ENCODE measurements at places on chromosomes 1 and 21.

DNA sequence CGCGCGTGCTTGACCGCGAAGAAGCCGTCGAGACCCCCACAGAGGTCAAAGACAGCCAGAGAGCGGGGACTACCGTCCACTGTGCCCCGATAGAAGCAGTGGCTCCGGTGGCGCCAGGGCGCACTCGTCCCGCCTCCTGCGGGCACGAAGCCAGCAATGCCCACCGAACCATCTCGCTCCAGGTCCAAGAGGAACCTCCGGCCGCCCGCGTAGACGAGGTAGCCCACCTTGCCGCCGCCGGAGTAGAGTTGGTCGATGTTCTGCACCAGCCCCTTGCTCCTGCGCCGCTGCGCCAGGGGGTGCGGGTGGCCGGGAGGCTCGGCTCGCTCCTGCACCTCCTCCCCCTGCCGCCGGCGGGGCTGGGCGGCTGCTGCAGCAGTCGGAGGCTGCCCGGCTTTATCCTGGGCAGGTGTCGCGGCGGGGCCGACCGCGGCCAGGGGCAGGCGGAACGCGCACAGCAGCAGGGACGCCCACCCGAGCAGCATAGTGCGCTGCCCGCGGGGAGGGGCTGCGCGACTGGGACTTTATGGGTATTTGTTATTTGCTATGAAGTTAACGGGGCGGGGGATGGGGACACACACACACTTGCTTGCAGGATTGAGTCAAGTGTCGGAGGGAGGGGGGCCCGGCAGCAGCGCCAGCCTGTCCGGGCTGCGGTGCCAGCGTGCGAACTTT is 844 bp downstream of the ADAMTS5 start:
- DNase-seq, result peak; percentile 69

DNA sequence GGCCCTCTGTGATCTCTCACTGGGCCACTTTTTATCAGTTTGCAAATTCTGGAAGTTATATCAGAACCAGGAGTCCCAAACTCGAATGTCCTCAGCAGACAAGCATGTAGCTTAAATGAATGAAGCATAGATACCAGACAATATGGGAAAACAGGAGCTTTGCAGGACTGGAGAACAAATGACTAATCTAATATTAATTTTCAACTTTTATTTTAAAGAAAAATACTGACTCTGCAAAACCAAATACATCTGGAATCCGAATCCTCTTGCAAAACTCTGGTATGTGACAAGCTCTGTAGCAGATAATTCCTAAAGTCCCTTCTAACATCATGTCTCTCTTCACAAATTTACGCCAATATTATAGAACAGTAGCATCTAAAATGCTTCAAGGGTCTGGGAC is 427.4 kb downstream of the TTLL7 start:
- no peak for DNase-seq

DNA sequence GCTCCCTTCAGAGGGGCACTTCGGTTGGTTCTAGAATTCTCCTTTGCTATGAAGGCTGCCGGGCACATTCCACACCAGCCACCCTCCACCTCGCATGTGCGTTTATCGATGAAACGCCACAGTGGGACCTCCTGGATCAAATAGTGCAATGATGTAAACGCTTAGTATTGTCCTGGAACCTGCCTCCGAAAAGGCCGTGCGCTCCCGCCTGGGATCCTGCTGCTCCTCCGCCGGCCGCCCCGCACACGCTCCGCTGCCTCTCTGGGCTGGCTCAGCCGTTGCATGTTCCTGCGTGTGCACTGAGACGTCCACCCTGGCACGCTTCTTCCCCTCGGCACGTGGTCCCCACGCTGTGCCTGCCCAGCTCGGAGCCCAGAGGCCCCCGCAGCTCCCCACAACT is 4.0 kb upstream of the TNFRSF14 start:
- DNase-seq, result no peak

DNA sequence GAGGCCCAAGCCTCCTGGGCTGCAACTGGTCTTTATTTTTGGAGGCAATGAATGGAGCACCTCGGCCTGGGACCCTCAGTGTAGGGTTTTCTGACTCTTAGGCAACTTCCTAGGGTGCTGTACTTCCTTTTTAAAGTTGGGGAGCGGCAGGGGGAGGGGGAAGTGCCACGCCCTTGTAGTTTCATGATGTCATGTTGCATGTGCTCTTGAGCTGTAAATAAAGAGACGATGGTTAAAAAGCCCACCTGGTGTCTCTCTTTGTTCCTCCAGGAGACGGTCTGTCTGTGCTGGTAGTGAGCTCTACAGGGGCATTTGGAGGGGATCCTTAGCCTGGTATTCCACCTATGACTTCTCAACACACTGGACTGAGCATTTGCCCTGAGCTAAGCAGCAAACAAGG is 10.3 kb upstream of the AGTRAP start:
- no peak for DNase-seq

DNA sequence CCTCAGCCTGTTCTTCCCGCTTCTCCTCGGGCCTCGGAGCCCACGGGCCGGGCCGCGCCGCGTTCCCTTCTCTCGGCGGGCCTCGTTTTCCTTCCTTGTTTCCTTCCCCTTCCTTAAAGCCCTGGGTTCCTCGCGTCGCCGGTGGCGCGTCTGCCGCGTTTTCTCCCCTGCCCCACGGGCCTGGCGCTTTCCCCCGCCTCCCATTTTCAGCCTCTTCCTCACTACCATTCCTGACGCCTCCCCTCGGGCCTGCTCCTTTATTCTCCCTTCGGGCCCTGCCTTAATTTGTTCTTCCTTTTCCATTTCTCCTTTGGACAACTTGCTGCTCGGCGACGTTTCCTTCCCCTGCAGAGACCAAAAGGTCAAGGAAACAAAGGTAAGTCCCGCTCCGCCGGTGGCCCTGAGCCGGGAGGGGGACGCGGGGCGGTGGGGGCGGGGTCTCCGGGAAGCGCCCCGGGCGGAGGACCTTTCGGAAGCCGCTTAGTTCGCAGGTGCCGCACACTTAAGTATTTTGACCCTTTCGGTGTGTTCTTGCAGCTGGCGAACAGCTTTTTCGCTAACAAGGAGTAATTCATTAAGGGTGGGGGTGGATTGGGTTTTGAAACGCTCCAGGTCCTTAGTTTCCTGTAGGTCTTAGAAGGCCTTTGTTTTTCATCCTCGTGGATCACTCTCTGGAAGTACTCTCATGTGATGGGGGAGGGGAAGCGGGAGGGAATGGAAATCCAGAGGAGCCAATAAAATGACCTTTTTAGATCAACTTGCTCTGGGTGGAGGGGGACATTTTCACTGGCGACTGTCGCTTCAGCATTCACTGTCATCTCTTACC is 780 bp downstream of the YTHDF2 start:
- peak; percentile 85 for DNase-seq

GRCh38 chr21:15774590-15774989 is 44.8 kb downstream of the USP25 start:
- no peak for DNase-seq

- DNase-seq, result peak; percentile 93
These were observed 20.9 kb upstream of the VPS13D start for GRCh38 chr1:12208764-12209494.

GRCh38 chr1:64209221-64209620 is 5.8 kb downstream of the UBE2U start:
- DNase-seq, result no peak

DNA sequence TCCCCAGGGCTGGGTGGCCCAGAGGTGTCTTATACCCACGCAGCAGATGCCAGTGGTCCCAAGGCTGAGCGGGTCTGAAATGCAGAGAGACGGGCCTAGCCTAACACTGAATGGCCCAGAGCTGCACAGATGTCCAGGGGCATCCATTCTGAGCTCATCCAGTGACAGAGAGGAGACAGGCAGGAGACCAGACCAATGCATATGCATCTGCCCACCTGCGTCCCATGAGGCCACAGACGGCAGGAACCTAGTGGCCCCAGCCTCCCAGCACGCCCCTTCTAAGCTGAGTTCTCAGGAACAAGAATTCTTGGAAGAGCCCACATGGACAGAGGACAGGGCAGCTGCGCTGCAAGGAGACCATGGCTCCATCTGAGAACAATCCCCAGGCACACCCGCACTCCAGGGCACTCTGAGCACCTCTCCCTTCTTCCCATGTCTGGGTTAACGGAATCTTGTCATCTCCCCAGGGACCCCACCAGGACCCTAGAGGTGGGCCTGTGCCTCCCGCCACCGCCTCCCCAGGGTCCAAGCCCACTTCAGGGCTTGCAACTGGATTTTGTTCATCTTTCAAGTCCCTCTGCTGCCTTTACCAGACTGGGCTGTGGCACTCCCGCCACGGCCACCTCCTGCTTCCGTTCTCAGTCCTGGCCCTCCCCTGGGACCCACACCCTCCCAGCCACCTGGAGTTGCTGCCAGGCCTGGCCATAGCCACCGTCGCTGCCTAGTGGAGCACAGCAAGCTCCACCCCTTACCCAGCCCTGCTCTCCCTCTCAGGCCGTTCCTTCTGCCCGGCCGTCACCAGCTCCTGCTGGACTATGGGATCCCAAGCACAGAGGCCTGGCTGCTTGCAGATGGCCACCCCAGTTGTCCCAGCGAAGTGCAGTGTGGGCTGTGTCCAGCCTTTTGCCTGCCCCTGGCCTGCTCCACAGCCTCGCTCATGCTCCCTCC is 3.3 kb downstream of the WNT3A start:
- DNase-seq, result peak; percentile 53

DNA sequence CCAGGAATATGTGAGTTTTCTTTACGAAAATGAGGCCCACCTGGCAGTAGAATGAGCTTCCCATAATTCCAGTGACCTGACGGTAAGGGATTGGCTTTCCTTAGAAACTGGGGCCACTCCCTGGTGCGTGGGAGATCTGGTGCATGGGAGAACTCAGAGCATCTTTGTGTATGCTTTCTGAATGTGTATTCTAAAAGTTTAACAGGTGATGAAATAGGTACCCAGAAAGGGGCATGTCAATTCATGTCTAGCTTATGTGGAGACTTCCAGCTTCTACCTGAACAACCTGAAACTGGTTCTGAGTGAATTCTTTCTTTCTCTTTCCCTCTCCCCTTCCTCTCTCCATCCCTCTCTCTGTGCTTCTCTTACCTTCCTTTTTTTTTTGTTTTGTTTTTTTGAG is 15.2 kb upstream of the FCRLA start:
- DNase-seq, result no peak

- DNase-seq, result no peak
These were observed 5.2 kb downstream of the FNDC10 start for GRCh38 chr1:1594602-1595260.

DNA sequence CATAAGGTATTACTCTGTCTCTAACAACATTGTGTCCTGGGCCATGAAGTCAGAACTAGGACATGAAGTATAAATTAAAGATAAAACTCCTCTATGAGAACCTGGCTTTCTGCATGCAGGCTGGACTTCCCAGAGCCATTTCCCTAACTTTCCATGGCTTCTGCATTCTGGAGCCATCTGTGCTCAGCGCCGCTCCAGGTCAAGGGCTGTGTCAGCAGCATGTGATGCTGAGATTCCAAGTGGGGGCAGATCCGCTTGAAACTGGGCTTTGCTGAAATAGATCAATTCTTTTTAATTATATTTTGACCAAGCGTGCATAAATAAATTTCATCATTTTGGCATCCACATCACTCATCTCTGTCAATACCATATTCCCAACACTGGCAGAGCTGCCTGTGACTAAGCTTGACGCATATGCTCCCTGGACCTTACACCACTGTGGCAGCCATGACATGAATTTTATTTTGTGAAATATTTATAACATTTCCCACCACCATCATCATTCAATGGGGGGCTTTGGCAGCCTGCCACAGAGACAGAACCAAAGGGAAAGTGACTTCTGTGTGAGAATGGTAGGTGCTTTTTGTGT is 110.4 kb upstream of the KCNK1 start:
- no peak for DNase-seq

GRCh38 chr1:17405898-17406759 is 33.3 kb downstream of the RCC2 start:
- peak; percentile 87 for DNase-seq

GRCh38 chr1:203301331-203301668 is 4.0 kb upstream of the BTG2 start:
- no peak for DNase-seq

DNA sequence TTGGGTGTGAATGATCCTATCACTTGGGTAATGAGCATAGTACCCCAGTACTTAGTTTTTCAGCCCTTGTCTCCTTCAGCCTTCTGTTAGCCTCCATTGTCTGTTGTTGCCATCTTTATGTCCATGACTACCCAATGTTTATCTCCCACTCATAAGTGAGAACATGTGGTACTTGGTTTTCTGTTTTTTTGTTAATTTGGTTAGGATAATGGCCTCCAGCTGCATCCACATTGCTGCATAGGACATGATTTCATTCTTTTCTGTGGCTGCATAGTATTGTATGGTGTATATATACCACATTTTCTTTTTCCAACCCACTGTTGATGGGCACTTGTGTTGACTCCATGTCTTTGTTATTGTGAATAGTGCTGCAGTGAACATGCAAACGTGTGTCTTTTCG is 39.6 kb upstream of the GPR52 start:
- DNase-seq, result no peak

DNA sequence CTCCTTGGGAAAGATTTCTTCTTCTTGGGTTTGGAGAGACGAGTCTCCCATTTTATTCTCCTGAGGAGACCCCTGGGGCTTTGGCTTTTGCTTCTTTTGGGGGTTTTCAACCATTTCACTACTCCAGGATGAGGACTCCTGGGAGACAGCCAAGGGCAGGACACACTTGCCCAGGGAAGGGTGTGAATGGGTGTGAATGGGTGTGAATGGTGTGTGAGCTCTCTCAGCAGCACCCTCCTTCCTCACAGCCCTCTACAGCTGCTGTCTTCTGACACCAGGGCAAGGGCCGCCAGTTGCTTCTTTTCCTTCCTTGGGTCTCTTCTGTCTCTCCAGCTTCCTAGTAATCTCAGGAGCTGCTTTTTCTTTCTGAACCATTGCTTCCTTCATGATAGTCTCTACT is 24.2 kb downstream of the KIF17 start:
- DNase-seq, result no peak

GRCh38 chr1:55380355-55380970 is 165.3 kb upstream of the USP24 start:
- no peak for DNase-seq

- no peak for DNase-seq
These were observed 61.0 kb downstream of the PAX7 start for GRCh38 chr1:18691648-18692047.

DNA sequence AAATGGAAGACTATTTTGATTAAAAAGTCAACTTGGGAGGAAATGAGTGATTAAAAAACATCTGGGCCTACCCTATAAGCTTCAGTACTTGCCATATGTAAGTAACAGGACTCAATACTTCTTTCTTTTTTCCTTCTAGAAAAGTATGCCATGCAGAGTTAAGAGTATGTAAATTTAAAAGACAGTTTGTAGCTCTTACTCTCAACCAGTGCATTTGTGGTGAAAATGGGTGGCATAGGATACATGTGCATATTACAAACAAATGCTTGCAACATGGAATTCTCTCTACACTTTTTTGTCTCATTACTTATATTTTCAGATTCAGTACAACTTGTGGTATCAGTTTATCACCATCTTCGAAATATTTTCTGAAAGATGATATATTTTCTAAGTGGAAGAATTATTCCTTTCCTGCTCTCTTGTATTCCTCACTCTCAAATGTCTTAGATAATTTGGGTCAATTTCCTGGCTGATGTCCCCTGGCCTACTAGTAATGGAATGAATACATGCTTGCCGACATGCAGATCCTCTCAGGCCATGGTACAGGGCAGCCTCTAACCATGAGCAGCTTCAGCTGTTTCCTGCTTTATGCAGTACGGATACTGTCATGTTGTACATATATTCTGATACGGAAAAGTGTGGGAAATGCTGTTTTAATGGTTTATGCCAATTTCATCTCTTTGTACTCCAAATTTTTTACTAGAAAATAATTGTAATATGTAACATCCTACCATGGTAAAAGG is 81.4 kb upstream of the ZNF326 start:
- no peak for DNase-seq

GRCh38 chr1:205319081-205320018 is 2.2 kb downstream of the NUAK2 start:
- DNase-seq, result no peak

All from ecto neural progenitor cell (in vitro differentiated cells).